ENCODE measurements at places on chromosomes 6 and 20. TPM values are rescaled to one million over a fixed set of nuclear protein-coding genes. Genes with fewer than 3 reads are reported as not detected.
A peak's percentile ranks its signal among the peaks of the same experiment; 100 is the strongest.

DNA sequence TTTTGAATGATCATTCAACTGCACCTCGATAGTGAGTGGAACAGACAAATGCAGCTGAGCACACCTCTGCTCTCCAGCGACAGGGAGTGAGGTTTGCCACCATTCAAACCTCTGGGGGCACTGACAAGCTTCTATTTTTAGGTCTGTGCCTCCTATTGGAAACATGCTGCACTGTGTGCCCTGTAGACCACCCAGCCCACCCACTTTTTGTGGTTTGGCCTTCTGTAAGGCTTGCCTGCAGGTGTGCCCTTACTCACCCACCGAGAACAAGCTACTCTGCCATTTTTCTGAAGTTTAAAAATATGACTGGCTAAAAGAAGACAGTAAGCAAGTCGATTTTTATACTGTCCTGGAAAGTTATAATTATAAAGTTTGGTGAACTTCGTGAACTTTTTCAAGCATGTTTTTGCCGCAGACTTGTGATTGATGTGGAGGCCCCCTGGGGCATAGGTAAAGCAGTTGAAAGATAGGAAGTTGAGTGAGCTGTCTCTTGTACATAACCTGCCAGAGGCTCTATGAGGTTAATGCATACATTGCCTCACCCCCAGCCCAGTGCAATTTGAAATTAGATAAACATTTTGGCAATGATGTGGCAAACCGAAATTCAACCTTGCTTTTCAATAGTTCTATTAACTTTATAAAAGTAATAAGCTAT, 53.8 kb downstream of the ADGRG6 start:
- H3K27me3 ChIP-seq: no peaks in the 10 kb centered on the region
- no peaks in the 10 kb centered on the region for H3K36me3 ChIP-seq
- H3K4me1 ChIP-seq: no peaks in the 10 kb centered on the region
- no peak for DNase-seq
- no peak overlapping the region for H3K27ac ChIP-seq
- no peak overlapping the region for H3K4me3 ChIP-seq

- no peak overlapping the region for H3K4me3 ChIP-seq
- peak; percentile 10 for DNase-seq
- H3K4me1 ChIP-seq: peaks cover 7% of the 10 kb centered on the region
- no peaks in the 10 kb centered on the region for H3K36me3 ChIP-seq
- H3K27ac ChIP-seq: no peak overlapping the region
These were observed 61.4 kb upstream of the APCDD1L start for GRCh38 chr20:58576603-58576970.

DNA sequence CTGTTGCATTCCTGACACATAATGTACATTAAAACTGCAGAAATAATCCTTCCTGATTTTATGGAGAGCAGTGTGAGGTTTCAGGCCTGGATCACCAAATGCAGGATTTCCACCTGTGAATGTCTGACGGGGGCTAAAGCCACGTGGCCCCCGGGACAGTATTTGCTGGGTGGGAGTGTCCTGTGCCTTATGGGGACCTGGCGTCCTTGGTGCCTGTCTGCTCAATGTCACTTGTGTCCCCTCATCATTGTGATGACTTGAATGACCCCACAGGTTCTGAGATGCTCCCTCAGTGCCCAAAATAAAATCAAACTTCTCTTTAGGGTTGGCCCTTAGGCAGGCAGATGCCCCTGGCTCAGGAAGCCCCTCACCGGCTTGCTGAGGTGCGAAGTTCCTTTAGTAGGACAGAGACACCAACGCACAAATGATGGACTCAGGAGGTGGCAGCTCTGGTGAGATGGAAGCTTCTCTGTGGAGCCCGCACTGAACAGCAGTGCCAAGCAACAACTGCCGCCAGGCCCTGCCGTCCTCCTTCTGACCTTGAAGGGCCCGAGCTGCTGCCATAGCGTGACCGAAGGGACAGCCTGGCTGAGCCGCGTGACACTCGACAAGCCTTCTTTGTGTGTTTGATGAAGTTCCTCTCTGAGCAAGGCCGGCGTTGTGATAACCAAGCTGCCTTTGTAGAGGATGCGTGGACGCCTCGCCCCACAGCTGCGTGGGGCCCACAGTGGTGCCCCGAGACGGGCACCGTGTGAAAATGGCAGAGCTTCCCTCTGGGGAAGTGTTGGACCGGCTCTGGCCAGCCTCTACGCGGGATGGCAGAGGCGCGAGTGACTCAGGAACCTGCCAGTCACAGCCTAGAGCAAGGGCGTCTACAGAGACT, 30.9 kb downstream of the FRMD1 start:
- H3K4me1 ChIP-seq: peaks cover 32% of the 10 kb centered on the region
- no peaks in the 10 kb centered on the region for H3K36me3 ChIP-seq
- H3K27ac ChIP-seq: no peak overlapping the region

DNA sequence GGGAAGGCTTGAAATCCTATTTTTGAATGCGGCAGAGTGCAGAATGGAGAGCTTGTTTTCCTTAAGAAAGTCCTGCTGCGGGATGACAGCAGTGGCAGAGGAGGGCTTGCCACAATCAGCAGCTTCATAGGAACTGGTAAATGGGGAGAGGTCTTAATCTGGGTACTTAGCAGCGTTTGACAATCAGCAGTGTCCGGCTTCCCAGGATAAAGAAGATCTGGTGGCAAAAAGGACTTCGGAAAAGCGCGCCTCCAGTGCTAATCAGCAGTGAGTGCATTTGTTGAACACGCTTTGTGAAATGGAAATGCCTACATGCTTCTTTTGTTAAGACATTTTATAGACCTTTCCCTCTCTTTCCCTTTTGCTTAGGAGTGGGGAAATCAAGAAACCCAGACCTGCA, 735.7 kb downstream of the QKI start:
- H3K27me3 ChIP-seq: no peaks in the 10 kb centered on the region
- H3K4me1 ChIP-seq: no peaks in the 10 kb centered on the region
- no peak overlapping the region for H3K27ac ChIP-seq
- H3K4me3 ChIP-seq: no peak overlapping the region
- no peak for DNase-seq

GRCh38 chr6:43725643-43726580, 38.3 kb upstream of the MRPS18A start:
- H3K36me3 ChIP-seq: no peaks in the 10 kb centered on the region
- no peaks in the 10 kb centered on the region for H3K27me3 ChIP-seq
- H3K4me3 ChIP-seq: no peak overlapping the region
- no peak for DNase-seq
- peak overlapping the region; percentile 59 for H3K27ac ChIP-seq
- peaks cover 8% of the 10 kb centered on the region for H3K4me1 ChIP-seq

TRPC4AP gene
- 44.0 TPM for total RNA-seq

GRCh38 chr6:15892369-15892768, 229.5 kb upstream of the DTNBP1 start:
- no peak overlapping the region for H3K4me3 ChIP-seq
- H3K27ac ChIP-seq: no peak overlapping the region
- no peaks in the 10 kb centered on the region for H3K27me3 ChIP-seq
- no peaks in the 10 kb centered on the region for H3K36me3 ChIP-seq
- H3K4me1 ChIP-seq: peaks cover 14% of the 10 kb centered on the region

DNA sequence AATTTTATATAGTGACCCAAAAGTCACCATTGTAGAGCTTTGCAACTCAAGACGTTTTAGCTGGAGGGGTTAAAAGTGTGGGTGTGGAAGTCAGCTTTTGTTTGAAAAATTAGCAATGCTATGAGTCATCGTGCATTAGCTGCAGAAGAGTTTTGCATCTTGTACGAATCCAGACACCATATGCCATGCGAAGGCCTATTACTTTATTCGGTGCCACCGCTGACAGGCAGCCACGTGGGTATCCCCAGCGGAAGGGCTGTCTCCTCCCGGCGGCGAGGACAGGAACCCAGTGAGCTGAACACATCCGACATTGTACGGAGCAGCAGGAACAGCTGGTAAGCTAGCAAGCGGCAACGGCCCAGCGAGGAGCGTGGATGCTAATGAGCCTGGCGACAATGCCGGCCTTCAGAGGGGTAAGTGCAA, 84.4 kb downstream of the INSM1 start:
- peaks cover 8% of the 10 kb centered on the region for H3K4me1 ChIP-seq
- H3K27me3 ChIP-seq: no peaks in the 10 kb centered on the region
- DNase-seq: peak; percentile 65
- no peaks in the 10 kb centered on the region for H3K36me3 ChIP-seq
- H3K27ac ChIP-seq: no peak overlapping the region

DNA sequence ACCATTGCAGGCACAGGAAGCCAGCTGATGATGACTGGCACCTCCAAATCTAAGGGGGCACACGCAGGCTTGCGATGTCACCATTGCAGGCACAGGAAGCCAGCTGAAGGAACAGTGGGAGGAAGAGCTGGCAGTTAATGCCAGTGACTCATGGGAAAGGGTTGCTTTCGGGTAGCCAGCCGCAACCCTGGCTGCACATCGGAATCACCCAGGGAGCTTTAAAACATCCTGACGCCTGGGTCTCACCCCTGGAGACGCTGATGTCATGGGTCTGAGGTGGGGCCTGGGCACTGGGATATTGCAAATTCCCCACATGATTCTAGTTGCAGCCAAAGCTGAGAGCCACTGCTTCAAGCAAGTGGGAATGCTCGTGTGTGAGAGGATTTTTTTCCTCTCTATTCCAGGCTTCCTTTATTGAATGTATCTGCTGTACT, 16.1 kb upstream of the CCN6 start:
- no peaks in the 10 kb centered on the region for H3K36me3 ChIP-seq
- H3K27me3 ChIP-seq: no peaks in the 10 kb centered on the region
- no peak overlapping the region for H3K4me3 ChIP-seq
- no peaks in the 10 kb centered on the region for H3K4me1 ChIP-seq
- H3K27ac ChIP-seq: no peak overlapping the region

GRCh38 chr6:9173229-9173628, 737.9 kb upstream of the SLC35B3 start:
- no peak overlapping the region for H3K4me3 ChIP-seq
- DNase-seq: no peak
- no peaks in the 10 kb centered on the region for H3K27me3 ChIP-seq
- H3K36me3 ChIP-seq: no peaks in the 10 kb centered on the region
- no peaks in the 10 kb centered on the region for H3K4me1 ChIP-seq

GRCh38 chr20:53937339-53937741, 133.1 kb downstream of the BCAS1 start:
- peaks cover 56% of the 10 kb centered on the region for H3K4me1 ChIP-seq
- H3K27me3 ChIP-seq: no peaks in the 10 kb centered on the region
- no peaks in the 10 kb centered on the region for H3K36me3 ChIP-seq

LTB gene
- 9.9 TPM for total RNA-seq

DNA sequence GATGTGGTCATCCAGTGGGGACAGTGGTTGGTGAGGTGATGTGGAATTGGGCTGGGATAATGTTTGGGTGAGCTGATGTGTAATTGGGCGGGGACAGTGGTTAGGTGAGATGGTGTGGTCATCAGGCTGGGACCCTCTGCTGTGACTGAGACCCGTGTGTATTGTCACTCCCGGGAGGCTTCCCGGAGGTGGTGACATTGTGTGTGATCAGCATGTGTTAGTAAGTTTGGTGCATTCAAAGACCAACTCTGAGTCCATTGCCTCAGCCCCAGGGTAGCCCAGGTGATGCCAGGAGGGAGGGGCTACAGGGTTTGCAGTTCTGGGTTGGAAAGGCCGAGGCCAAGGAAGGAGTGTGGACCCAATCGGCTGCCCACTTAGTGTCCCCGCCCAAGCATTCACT, 375.5 kb downstream of the TAF4 start:
- no peak overlapping the region for H3K4me3 ChIP-seq
- no peaks in the 10 kb centered on the region for H3K4me1 ChIP-seq
- no peak for DNase-seq
- no peak overlapping the region for H3K27ac ChIP-seq
- H3K27me3 ChIP-seq: peaks cover 26% of the 10 kb centered on the region

DNA sequence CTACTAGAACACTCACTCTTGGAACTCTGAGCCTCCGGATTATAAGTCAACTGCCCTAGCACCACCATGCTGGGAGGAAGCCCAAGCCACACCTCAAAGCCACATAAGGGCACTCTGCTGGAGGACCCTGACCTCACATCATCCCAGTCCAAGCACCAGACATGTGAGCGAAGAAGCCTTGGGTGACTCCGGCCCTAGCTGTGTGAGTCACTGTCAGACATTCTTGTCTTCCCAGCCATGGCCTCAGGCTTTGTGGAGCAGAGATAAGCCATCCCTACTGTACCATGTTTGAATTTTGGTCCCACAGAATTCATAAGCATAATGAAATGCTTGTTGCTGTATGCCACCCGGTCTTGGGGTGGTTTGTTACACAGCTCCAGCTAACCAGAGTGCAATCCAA, 247.7 kb downstream of the SOD2 start:
- no peak overlapping the region for H3K4me3 ChIP-seq
- DNase-seq: no peak
- H3K27me3 ChIP-seq: peaks cover 2% of the 10 kb centered on the region
- no peaks in the 10 kb centered on the region for H3K36me3 ChIP-seq
- no peak overlapping the region for H3K27ac ChIP-seq

GRCh38 chr6:33071569-33071968, 1.9 kb downstream of the HLA-DPA1 start:
- no peaks in the 10 kb centered on the region for H3K27me3 ChIP-seq
- no peaks in the 10 kb centered on the region for H3K36me3 ChIP-seq
- DNase-seq: no peak

HDDC2 gene
- 61.0 TPM for total RNA-seq

DNA sequence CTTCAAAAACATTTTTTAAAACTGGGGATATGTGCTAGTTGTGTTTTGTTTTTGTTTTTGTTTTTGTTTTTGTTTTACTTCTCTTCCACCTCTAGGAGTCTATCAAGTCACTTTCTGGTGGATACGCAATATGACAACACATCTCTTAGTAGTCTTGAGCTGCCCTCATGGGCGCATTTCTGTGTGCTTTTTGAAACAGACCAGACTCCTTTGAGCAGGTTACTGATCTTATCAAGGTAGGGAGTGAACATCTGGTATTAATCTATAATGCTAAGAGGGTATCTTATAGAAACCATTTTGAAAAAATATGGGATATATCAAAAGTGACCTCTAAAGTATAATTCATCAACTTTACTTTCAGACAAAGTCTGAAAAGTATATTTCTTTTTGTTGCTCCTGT, 56.2 kb downstream of the PKIB start:
- no peaks in the 10 kb centered on the region for H3K4me1 ChIP-seq
- H3K27me3 ChIP-seq: no peaks in the 10 kb centered on the region
- H3K36me3 ChIP-seq: no peaks in the 10 kb centered on the region
- no peak overlapping the region for H3K27ac ChIP-seq

RING1 gene
- total RNA-seq: 46.6 TPM
